ENCODE measurements at places on chromosomes 7 and 10.

- no peak for DNase-seq
Observed at GRCh38 chr7:44046321-44047061, 2.0 kb downstream of the DBNL start.

DNA sequence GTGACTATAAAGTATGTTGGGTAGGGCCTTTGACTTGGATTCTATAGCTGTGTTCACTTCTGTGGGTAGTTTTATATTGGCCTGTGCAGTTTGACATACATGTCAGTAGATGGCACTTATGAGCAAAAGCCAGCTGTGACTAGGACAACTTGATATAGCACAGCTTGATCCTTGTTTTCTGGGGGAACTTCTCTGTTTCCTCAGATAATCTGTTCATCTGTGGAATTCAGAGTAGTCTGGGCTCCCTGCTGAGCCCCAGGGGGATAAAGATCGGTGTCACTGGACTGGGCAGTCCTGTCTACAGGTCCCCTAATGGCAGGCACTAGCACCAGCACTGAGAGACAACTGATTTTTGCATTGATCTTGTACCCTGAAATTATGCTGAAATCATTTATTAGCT, 25.4 kb downstream of the CYP2C9 start:
- no peak for DNase-seq

- DNase-seq, result no peak
Observed at GRCh38 chr10:105149371-105149891, 508.3 kb downstream of the SORCS3 start.

DNA sequence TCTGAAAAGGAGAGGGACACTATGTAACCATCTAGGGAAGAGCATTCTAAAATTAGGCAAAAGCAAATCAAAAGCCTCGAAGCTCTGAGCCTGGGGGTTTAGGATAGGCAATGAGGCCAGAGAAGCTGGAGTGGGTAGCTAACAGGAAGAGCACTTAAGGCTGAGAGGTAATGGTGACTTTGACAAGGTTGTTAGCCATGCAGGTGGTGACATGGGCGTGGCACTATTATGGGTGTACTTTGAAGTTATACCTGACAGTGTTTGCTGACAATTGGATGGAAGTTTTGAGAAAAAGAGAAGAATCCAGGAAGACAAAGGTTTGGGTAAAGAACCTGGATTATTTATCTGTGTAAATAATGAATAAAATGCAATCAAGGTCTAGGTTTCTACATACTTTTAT, 383.0 kb upstream of the SEMA3C start:
- no peak for DNase-seq

DNA sequence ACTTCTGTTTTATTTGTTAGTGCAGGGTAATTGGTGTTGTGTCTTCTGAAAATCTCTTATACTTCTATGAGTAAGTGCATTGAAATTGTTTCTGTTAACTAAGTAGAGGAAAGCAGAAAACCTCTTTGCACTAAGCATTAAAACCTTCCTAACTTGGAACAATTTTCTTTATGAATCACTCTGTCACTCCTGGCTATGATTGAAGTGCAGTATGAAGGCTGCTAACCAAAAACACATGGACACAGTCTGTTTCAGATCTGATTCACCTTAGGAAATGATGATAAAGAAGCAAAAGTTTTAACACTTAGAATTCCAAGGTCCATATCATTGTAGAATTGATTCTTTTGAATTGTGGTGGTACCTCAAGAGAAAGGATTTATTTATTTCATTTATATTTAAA, 41.9 kb downstream of the MET start:
- DNase-seq, result no peak

- DNase-seq, result no peak
Observed at GRCh38 chr10:48468130-48468790, 136.6 kb downstream of the ARHGAP22 start.

DNA sequence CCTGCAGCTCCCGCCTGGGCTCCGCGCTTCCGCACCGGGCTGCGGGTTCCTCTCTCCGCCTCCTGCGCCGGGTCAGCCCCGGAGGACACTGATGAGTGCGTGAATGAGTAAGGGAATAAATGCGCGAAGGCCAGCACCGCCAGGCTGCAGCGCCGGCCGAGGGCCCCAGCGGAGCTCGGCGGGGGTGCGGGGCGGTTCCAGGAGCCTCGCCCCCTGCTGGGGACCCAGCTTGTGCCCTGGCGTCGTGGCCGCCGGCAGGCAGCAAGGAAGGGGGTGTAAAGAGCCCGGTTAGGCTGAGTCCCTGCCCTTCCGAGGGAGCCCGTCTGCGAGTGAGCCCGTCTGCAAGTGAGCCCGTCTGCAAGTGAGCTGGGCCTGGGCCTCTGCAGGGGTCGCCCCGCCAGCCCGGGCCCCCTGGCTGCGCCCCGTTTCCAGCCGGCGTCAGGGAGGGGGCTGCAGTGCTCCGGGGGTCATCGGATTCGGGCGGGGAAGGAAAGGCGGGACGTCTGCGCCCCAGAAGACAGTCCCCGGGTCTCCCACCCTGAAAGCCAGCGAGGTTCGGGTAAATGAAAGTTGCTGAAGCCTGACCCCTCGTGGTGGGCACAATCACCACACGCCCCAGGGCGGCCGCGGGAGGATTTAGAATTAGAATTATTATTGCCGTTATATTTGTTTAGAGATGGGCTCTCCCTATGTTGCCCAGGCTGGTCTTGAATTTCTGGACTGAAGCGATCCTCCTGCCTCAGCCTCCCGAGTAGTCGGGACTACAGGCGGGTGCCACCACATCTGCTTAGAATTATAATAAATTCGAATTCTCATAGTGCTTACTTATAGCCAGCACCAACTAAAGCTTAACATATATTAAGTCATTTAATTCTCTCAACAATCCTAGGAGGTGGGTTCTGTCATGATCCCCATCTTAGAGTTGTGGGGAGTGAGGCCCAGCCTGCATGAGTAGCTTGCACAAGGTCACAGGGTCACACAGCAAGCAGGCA, 8.6 kb upstream of the CRYGN start:
- peak; percentile 64 for DNase-seq

DNA sequence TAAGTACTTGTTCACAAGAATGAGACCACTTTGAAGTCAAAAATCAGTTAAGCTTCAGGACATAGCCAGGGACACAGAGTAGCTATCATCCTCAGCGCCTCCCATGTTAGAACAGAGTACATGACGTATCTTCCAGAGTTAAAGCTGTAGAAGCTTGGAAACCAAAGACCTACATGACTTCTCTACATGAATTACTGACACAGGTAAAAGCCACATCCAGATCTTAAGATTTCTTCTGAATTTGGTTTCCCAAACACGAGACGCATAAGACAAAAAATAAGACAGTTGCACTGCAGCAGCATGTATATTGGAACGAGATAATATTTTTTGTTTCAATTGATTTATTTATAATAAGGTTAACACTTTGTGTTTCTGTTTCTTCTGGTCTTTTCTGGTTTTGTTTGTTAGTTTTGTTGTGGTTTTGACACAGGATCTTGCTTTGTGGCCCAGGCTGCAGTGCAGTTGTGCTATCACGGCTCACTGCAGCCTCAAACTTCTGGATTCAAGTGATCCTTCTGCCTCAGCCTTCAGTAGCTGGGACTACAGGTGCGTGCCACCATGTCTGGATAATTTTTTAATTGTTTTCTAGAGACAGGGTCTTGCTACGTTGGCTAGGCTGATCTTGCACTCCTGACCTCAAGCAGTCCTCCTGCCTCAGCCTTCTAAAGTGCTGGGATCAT, 10.2 kb upstream of the EPC1 start:
- no peak for DNase-seq

DNA sequence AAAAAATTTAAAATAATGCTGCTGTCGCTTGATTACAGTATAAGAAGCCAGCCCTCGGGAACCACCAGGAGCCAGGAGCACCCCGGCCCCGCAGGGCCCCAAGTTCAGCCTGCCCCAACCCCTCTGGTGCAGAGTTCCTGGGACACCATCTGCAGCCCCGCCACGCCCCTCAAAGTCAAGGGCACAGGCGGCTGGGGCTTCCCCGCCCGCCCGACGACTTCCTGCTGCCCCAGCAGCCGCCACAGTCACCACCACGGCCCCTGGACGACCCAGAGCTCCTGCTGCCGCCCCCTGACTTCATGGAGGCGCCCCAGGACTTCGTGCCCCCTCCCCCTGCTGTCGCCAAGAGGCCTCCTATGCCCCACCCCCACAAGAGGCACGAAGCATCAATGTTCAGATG, 103.6 kb upstream of the PDSS1 start:
- DNase-seq, result no peak

- no peak for DNase-seq
Observed at GRCh38 chr10:119853574-119853973, 19.1 kb downstream of the MCMBP start.

DNA sequence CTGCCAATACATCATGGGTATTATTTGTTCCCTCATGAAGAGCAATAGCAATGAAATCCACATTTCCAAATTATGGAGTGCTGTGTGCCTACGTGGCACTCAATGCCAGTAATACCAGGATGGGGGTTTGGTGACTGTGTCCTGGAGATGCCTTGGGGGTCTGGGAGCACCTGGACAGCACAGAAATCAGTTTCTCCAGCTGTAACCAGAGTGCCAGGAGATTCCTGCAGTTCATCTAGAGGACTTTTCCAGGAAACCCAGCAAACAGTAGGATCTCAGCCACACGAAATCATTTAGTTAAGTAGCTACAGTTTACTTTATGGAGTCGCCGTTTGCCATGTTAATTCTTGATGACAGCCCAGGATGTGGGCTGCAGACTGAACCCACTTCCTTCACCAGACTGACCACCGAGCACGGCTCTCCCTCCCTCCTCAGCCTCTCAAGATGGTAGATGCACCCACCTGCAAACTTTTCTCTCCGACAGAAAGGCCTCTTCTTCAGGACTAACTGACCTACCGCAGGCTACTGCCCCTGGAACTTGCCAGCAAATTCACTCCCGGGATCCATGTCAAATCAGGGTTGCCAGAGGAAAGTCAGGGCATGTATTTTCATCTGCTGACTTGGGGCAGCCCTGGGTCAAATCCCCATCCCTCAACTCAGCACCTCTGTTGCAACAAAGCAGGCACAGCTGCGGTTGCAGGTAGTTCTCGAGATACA, 30.3 kb downstream of the MKI67 start:
- DNase-seq, result no peak

GRCh38 chr7:13872709-13873108, 116.8 kb downstream of the ETV1 start:
- no peak for DNase-seq

- no peak for DNase-seq
Observed at GRCh38 chr7:140067052-140067451, 4.3 kb upstream of the PARP12 start.

DNA sequence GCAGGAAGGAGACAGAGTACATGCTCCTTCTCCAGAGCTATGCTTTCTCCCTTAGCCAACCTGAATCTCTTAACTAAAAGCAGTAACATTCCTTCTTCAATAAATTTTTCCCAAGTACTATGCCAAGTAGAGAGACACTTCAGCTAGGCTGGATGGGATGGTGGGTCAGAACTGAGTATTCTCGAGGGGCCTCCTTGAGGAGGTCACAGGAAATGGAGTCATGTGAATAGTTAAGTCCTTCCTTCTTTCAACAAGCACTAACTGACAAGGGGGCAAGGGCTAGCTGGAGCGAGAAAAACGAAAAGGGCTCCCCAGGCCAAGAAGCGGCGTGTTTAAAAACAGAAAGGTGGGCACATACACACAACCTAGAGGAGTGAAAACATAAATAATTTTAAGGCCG, 5.5 kb downstream of the RSU1 start:
- no peak for DNase-seq

- DNase-seq, result no peak
Observed at GRCh38 chr10:1174022-1174421, 117.8 kb downstream of the WDR37 start.

DNA sequence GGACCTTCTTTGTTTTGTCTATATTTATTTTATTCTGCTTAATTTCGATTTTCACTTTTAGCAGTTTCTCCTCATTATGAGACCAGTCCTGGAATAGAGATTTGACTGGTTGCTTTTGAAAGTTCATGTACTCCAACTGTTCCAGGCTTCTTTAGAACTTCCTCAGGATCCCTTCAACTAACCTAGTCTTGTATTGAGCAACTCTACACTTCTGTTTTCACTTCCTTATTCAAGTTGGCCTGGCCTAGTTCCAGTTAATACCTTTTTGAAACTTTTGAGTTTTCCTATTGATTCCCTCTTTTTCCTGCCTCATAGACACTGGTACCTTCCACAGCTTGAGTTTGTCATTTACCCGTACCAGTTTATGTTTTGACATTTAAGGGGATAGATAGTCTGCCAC, 421.7 kb downstream of the ATRNL1 start:
- no peak for DNase-seq

DNA sequence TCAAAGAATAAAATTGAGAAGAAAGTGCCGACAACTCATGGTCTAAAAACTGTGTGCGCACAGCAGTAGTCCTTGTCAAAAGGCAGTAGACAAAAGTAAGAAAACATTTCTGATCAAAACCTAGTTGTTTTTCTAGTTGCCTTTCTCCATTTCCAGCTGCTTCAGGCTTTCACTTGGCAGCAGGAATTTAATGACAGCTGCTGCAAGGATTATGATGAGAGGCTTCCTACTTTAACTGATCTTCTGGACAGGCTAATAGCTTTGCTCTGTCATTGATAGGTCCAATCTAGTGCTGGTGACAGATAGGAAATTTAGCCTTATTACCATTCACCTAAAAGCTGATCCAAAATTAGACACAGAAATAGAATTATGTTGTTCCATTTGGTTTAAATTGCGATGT, 110.7 kb upstream of the SEMA3C start:
- DNase-seq, result no peak

DNA sequence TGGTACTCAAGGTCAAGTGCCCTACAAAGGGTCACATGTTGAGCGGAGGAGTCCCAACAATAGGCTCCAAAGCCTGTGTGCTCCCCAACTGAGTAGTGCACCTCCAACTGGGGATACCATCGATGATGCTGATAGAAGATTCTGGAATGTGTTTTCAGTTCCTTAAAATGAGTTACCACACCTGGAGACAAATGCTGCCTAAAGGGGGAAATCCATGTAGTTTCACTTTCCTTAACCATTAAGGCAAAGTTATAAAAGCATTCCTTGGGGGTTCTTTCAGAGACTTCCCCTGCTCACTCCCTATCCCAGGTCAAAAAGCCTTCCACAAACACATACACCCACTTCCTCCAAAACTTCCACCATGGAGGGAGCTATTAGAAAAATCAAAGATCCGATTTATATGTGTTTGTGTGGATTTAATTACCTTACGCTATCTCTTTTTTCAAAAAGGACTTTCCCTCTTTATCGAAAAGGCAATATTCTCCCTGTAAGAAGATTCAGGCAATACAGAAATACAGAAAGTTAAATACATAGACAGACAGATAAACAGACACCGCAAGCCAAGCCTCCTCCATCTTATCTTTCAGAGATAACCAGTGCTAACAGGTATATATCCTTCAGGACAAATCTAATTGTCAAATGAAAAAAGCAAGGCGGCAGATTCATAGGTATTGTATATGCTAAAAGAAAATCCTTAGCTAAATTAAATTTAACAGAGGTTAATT, 135.9 kb upstream of the ASAH2 start:
- no peak for DNase-seq

GRCh38 chr10:86498598-86498997, 23.0 kb downstream of the WAPL start:
- DNase-seq, result no peak

- no peak for DNase-seq
Observed at GRCh38 chr10:80055760-80056159, 22.7 kb upstream of the TMEM254 start.

Data from stimulated activated CD4-positive, alpha-beta T cell treated with anti-CD3 and anti-CD28 coated beads, Interleukin-15, amount 100 ng/mL, for 1 hour (primary cell).